Activated CD4-positive, alpha-beta T cell treated with anti-CD3 and anti-CD28 coated beads for 36 hours (primary cell): ENCODE measurements at places on chromosomes 12 and 14.

GRCh38 chr14:50107850-50108249 lies 8.5 kb downstream of the VCPKMT start:
- no peak overlapping the region for H3K4me3 ChIP-seq
- H3K27ac ChIP-seq, result no peak overlapping the region
- no peaks in the 10 kb centered on the region for H3K27me3 ChIP-seq
- peaks cover 45% of the 10 kb centered on the region for H3K36me3 ChIP-seq

- H3K36me3 ChIP-seq, result no peaks in the 10 kb centered on the region
- H3K4me3 ChIP-seq, result no peak overlapping the region
- no peak overlapping the region for H3K27ac ChIP-seq
- H3K4me1 ChIP-seq, result no peaks in the 10 kb centered on the region
Observed at GRCh38 chr12:1851151-1851701, 30.9 kb downstream of the LRTM2 start.

- H3K4me1 ChIP-seq, result no peaks in the 10 kb centered on the region
- no peak for DNase-seq
- no peaks in the 10 kb centered on the region for H3K27me3 ChIP-seq
- no peak overlapping the region for H3K4me3 ChIP-seq
- no peak overlapping the region for H3K27ac ChIP-seq
Observed at GRCh38 chr14:51704545-51704944, 52.8 kb downstream of the FRMD6 start.

GRCh38 chr14:21185491-21185890 lies 29.6 kb upstream of the OR5AU1 start:
- no peaks in the 10 kb centered on the region for H3K36me3 ChIP-seq
- H3K4me3 ChIP-seq, result no peak overlapping the region
- H3K27me3 ChIP-seq, result peaks cover 7% of the 10 kb centered on the region
- DNase-seq, result no peak

GRCh38 chr14:67852926-67853604 lies 33.5 kb downstream of the RAD51B start:
- no peak for DNase-seq
- H3K27me3 ChIP-seq, result no peaks in the 10 kb centered on the region
- H3K4me3 ChIP-seq, result no peak overlapping the region
- no peak overlapping the region for H3K27ac ChIP-seq

DNA sequence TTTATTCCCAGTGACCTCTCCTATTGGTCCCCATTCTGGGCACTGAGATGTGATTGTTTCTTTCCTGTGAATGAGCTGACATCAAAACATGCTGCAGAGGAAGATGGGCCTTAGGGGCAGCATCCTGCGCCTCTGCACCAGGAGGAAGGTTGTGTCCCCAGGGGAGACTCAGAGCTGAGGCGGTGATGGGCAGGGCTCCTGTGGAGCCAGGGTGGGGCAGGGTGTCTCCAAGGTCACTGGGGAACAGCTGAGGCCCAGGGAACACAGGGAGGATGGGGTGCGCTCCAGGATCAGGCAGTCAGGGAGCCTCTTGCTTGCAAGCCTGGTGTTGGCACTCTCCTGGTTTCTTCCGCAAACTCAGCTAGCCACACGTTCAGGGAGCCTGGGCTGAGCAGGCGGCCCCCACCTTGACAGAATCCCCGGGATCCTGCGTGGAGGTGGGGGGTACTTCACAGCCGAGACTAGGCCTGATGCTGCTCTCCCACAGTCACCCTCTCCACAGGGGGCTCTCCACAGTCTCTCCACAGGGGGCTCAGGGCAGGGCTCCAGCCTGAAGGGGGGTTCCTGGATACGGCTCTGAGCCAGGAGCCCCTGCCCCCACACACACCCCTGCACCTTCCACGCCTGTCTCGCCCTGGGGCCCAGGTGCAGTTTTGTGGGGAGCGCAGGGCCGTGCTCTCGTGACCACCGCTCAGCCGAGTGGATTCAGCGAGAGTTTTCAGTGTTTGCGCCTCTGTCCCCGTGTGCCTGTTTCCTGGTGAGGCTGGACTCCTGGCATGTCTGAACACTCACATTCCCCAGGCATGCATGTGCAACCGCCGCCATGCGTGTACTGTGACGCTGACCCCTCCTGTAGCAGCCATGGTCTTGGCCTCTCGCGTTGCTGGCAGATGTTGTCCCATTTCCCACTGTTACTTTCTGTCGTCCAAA lies 264.7 kb downstream of the SEC23A start:
- no peak for DNase-seq
- no peaks in the 10 kb centered on the region for H3K36me3 ChIP-seq
- H3K4me1 ChIP-seq, result no peaks in the 10 kb centered on the region

DNA sequence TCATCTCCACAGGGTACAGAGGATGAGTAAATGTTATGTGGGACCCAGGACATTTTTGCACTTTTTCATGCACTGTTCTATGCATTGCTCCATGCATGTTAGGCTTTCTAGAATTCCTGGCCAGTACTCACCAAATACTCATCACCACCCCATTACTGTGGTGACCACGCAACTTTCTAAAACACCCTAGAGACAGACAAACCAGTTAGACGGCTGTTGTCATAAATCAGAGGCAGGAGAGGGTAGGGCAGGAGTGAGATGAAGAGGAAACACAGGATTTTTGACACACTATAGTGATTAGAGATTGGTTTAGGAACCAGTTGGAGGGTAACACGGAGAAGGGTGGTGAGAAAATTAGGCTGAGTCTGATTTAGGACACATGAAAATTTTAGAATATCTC lies 59.3 kb downstream of the IFNG start:
- no peaks in the 10 kb centered on the region for H3K36me3 ChIP-seq
- H3K27ac ChIP-seq, result no peak overlapping the region
- DNase-seq, result no peak
- no peaks in the 10 kb centered on the region for H3K4me1 ChIP-seq
- no peaks in the 10 kb centered on the region for H3K27me3 ChIP-seq

DNA sequence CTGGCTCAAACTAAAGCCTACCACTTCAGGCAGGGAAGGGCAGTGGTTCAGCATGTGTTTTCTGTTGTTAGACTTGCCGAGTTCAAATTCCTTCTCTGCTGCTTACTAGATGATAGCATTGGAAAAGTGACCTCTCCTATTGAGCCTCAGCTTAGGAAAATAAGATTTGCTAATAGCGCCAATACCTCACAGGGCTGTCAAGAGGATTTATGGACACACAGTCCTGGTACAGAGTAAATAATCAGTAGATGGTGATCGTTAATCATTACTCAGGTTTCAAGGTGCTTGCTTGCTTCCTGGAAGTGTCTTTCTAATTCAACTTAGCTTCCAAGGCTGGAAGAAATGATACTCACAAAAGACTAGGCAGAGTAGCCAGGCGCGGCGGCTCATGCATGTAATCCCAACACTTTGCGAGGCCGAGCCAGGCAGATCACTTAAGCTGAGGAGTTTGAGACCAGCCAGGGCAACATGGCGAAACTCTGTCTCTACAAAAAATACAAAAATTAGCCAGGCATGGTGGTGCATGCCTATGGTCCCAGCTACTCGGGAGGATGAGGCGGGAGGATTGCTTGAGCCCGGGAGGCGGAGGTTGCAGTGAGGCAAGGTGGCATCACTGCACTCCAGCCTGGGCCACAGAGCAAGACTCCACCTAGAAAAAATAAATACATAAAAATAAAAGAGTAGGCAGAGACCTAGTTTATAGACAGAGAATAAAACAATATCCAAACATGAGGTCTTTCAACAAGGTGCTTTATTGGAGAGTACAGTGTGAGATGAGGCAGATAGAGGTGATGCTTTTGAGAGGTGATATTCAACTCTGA lies 6.0 kb downstream of the PLA2G1B start:
- H3K36me3 ChIP-seq, result no peaks in the 10 kb centered on the region
- no peak overlapping the region for H3K4me3 ChIP-seq
- no peak overlapping the region for H3K27ac ChIP-seq
- peaks cover 15% of the 10 kb centered on the region for H3K4me1 ChIP-seq

DNA sequence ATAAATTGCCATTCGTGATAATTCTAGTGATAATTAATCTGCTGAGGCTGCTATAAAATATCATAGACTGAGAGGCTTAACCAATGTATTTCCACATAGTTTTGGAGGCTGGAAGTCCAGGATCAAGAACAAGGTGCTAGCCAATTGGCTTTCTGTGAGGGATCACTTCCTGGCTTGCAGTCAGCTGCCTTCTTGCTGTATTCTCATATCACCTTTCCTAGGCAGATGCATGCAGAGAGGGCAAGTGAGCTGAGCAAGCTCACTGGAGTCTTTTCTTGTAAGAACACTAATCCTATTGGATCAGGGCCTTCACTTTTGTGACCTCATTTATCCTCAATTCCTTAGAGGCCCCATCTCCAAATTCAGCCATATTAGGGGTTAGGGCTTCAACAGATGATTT lies 640.7 kb downstream of the DIO2 start:
- no peak overlapping the region for H3K27ac ChIP-seq
- H3K27me3 ChIP-seq, result no peaks in the 10 kb centered on the region
- H3K36me3 ChIP-seq, result no peaks in the 10 kb centered on the region

GRCh38 chr12:14435627-14436026 lies 70.1 kb downstream of the ATF7IP start:
- peak overlapping the region; percentile 60 for H3K27ac ChIP-seq
- peaks cover 25% of the 10 kb centered on the region for H3K4me1 ChIP-seq
- DNase-seq, result no peak
- H3K27me3 ChIP-seq, result no peaks in the 10 kb centered on the region
- H3K4me3 ChIP-seq, result no peak overlapping the region

DNA sequence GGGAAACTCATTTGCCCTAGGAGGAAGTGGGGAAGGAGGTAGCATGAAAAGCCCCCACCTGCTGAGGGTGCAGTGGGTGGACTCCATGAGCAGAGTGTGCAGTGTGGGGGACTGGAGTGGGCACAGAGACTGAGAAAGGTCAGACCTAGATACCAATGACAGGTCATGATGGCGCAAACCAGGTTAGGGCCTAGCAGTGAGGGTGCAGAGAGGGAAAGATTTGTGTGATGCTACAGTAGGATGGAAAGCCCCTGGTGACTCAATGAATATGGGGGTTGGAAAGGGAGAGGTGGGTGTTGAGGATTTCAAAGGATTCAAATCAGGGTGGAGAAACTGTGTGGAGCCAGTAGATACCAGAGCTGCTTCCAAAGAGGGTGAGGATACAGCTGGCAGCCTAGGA lies 319.2 kb downstream of the DPF3 start:
- H3K4me3 ChIP-seq, result no peak overlapping the region
- H3K27me3 ChIP-seq, result peaks cover 2% of the 10 kb centered on the region
- DNase-seq, result no peak
- H3K27ac ChIP-seq, result no peak overlapping the region

DNA sequence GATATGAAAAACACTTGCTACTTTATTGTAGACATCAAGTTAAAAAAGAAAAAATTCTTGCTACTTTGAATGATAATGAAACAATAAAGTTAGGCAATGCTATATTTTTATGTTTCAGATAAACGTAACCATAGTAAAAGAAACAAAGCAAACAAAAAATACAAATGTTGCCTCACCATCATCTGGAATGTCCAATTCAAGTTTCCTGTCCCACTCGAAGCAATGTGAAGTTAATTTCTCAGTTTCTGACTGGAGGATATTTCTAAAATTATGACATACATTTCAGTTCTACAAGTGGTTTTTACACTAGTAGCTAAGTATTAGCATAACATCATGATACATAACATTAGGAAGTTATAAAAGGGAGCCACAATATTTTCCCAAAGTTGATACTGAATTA lies 20.9 kb downstream of the DLGAP5 start:
- H3K36me3 ChIP-seq, result peaks cover 35% of the 10 kb centered on the region
- no peak overlapping the region for H3K4me3 ChIP-seq
- no peak for DNase-seq

- no peaks in the 10 kb centered on the region for H3K27me3 ChIP-seq
- peaks cover 3% of the 10 kb centered on the region for H3K4me1 ChIP-seq
- H3K36me3 ChIP-seq, result no peaks in the 10 kb centered on the region
- H3K27ac ChIP-seq, result no peak overlapping the region
Observed at GRCh38 chr12:126572170-126572569, 1506.9 kb downstream of the AACS start.

DNA sequence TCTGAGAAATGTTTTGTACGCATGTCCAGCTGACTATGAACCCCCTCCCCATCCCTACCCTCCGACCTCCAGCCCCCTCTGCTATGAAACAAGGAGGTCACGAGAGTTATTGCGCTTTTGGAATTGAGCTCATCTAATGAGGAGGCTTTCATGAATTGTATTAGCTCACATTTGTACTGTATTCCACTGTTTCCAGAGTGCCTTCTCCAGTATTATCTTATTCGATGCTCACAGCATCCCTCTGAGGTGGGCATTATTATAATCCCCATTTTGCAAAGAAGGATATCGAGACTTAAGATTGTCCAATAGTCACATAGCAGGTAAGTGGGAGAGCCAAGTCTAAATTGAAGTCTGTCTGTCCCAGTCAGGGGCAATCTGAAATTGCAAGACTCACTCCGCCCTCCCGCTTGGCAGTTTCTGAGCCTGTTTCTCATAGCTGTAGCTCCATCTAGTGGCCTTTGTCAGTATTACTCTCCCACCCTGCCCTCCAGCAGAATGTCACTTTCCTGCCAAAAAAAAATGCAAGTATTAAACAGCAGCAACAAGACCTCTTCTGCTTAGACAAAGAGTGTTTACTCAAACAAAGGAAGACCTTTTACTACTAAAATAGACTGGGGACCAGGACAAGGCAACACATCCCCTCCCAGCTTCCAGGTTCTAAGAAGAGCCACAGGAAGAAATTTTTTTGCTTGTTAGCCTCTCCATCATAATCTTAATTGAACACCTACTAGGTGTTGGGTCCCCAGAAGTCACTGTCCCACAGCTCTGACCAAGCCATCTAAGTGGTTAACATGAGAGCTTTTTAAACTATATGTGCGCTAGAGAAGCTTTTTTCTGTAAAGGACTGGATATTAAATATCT lies 48.6 kb upstream of the TMEM233 start:
- peak; percentile 72 for DNase-seq
- H3K27ac ChIP-seq, result no peak overlapping the region
- no peaks in the 10 kb centered on the region for H3K4me1 ChIP-seq
- no peak overlapping the region for H3K4me3 ChIP-seq

GRCh38 chr12:108642269-108642870 lies 8.7 kb upstream of the SELPLG start:
- DNase-seq, result no peak
- H3K4me1 ChIP-seq, result peaks cover 26% of the 10 kb centered on the region
- H3K27me3 ChIP-seq, result no peaks in the 10 kb centered on the region
- no peak overlapping the region for H3K4me3 ChIP-seq
- H3K27ac ChIP-seq, result no peak overlapping the region
- peaks cover 12% of the 10 kb centered on the region for H3K36me3 ChIP-seq
